ENCODE measurements at places on chromosomes 4 and X.

DNA sequence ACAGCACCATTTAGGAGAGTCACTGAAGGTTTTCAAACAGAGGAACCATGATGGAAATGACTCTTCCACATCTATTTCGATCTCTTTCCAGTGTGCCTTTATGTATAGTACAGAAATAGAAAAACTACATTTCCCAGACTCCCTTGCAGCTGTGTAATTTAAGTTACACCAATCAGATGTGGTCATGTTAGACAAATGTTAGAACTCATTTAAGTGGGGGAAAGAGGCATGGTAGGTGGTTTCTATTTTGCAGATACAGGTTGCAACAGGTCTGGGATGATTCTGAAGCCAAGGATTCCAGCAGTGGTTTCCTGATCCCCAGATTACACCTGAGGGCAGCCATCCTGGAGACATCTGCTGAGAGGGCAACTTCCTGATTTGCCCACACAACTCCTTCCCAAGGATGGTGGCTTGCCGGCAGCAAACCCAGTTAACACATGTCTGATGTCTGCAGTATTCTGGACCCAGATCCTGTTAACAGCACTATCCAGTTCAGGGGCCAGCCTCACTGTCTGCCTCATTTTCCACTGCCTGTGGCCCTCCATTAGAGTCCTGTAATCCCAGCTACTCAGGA, 38.7 kb upstream of the PDK3 start:
- H3K27ac ChIP-seq, result no peak overlapping the region
- no peaks in the 10 kb centered on the region for H3K4me1 ChIP-seq
- no peaks in the 10 kb centered on the region for H3K36me3 ChIP-seq
- no peak overlapping the region for H3K4me3 ChIP-seq

GRCh38 chrX:35456891-35457290, 341.3 kb upstream of the MAGEB16 start:
- H3K27ac ChIP-seq, result no peak overlapping the region
- H3K27me3 ChIP-seq, result no peaks in the 10 kb centered on the region
- H3K4me1 ChIP-seq, result no peaks in the 10 kb centered on the region
- no peak for DNase-seq
- H3K36me3 ChIP-seq, result no peaks in the 10 kb centered on the region
- H3K4me3 ChIP-seq, result no peak overlapping the region

DNA sequence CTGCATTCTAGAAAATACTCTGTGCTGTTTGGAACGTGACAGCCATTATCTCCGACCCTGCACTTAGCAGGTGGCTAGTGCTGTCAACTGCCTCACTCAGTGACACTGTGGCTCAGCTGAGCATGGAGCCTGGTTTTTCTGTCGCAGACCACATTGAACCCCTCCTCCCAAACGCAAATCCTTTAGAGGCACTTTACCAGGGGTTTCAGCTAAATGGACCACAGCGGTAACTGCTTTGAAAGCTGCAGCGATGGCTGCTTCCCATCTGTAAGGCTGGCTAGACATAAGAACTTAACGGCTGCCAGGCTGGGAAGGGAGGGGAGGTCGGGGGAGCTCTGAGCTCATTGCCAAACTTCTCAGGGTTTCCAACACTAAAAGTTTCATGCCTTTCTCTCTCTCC, 8.1 kb downstream of the SLC34A2 start:
- no peak overlapping the region for H3K27ac ChIP-seq
- no peak overlapping the region for H3K4me3 ChIP-seq
- no peaks in the 10 kb centered on the region for H3K4me1 ChIP-seq

GRCh38 chr4:187656959-187657358, 338.6 kb upstream of the ZFP42 start:
- DNase-seq, result no peak
- H3K4me3 ChIP-seq, result no peak overlapping the region
- H3K27me3 ChIP-seq, result no peaks in the 10 kb centered on the region
- H3K27ac ChIP-seq, result no peak overlapping the region
- H3K36me3 ChIP-seq, result peaks cover 3% of the 10 kb centered on the region
- no peaks in the 10 kb centered on the region for H3K4me1 ChIP-seq

GRCh38 chrX:134631426-134632346, 26.6 kb downstream of the PLAC1 start:
- no peaks in the 10 kb centered on the region for H3K36me3 ChIP-seq
- no peak for DNase-seq
- H3K27ac ChIP-seq, result no peak overlapping the region

- peaks cover 1% of the 10 kb centered on the region for H3K4me1 ChIP-seq
- H3K4me3 ChIP-seq, result no peak overlapping the region
- DNase-seq, result no peak
- H3K36me3 ChIP-seq, result no peaks in the 10 kb centered on the region
Observed at GRCh38 chr4:89486042-89486441, 178.4 kb upstream of the GPRIN3 start.

- H3K4me3 ChIP-seq, result no peak within 1 kb of the TSS
- no peaks in the 10 kb centered on the region for H3K36me3 ChIP-seq
- no peak within 1 kb of the TSS for H3K27ac ChIP-seq
- DNase-seq, result no peak
- H3K4me1 ChIP-seq, result no peaks in the 10 kb centered on the region
Observed at GRCh38 chrX:55264816-55265215, at the start of gene PAGE3. PAGE3 (minus strand) TSS chrX:55264916; CDS start chrX:55263903, 1,013 bp downstream.

DNA sequence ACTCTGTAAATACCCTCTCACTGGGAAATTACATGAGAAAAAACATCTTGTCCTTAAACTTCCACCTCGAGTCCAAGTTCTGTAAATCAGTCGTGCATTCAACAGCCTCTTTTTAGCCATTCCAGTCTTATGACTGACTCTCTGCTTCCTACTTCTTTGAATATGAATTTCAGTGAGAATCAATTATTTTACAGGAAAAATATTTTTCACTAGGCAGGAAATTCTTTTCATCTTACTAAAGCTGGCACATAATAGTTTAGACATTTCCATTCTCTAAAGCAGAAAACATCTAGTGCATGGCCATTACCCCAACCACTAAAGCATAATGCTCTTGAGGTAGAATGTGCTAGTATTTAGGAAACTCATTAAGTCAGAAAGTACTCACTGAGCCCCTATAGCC, 565.7 kb upstream of the FAT1 start:
- H3K4me3 ChIP-seq, result no peak overlapping the region
- H3K27ac ChIP-seq, result no peak overlapping the region
- no peaks in the 10 kb centered on the region for H3K36me3 ChIP-seq
- no peaks in the 10 kb centered on the region for H3K27me3 ChIP-seq
- H3K4me1 ChIP-seq, result no peaks in the 10 kb centered on the region
- DNase-seq, result no peak

GRCh38 chr4:188824553-188824952, 685.3 kb downstream of the TRIML1 start:
- no peak for DNase-seq
- H3K4me3 ChIP-seq, result no peak overlapping the region
- H3K27me3 ChIP-seq, result no peaks in the 10 kb centered on the region

- H3K27me3 ChIP-seq, result no peaks in the 10 kb centered on the region
- no peak overlapping the region for H3K4me3 ChIP-seq
- DNase-seq, result no peak
- H3K36me3 ChIP-seq, result no peaks in the 10 kb centered on the region
Observed at GRCh38 chr4:124640022-124640730, 72.4 kb downstream of the ANKRD50 start.

DNA sequence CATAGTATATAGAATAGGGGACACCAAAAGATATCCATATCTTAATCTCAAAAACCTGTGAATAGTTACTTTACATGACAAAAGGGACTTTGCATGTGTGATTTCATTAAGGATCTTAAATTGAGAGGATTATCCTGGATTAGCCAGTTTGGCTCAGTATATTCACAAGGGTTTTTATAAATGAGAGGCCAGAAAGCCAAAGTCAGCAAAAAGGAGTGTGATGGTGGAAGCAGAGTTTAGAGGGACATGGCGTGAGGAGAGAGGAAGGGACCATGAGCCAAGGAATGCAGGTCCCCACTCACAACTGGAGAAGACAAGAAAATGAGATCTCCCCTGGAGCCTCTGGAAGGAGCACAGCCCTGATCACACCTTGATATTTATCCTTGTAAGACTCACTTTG, 648.5 kb upstream of the LCORL start:
- no peaks in the 10 kb centered on the region for H3K27me3 ChIP-seq
- H3K4me1 ChIP-seq, result no peaks in the 10 kb centered on the region
- no peak overlapping the region for H3K27ac ChIP-seq
- H3K4me3 ChIP-seq, result no peak overlapping the region
- no peak for DNase-seq
- no peaks in the 10 kb centered on the region for H3K36me3 ChIP-seq

- DNase-seq, result no peak
- no peak overlapping the region for H3K4me3 ChIP-seq
- no peaks in the 10 kb centered on the region for H3K36me3 ChIP-seq
- H3K27me3 ChIP-seq, result no peaks in the 10 kb centered on the region
- H3K4me1 ChIP-seq, result no peaks in the 10 kb centered on the region
Observed at GRCh38 chrX:100477467-100477866, 67.4 kb upstream of the PCDH19 start.

- H3K36me3 ChIP-seq, result no peaks in the 10 kb centered on the region
- H3K4me3 ChIP-seq, result no peak overlapping the region
- no peak for DNase-seq
- peaks cover 30% of the 10 kb centered on the region for H3K27me3 ChIP-seq
- peaks cover 6% of the 10 kb centered on the region for H3K4me1 ChIP-seq
Observed at GRCh38 chrX:125203365-125203736, 116.3 kb upstream of the TEX13C start.

DNA sequence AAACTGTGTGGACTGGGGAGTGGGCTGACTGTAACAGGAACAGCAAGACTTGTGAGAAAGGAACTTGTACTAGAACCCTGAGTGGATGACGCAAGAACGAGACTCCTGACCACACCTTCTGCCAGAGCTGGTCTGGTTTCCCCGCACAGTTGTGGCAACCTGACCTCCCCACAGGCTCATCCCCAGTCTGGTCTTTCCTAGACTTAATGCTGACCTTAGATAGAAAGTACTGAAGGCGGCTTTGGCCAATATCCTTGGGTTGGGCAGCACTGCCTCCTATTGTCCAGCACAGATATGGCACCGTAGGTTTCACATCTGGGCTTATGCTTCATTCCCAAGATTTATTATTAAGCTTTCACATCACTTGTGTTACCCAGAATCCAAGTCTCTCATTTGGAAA, 137.8 kb upstream of the FRG1 start:
- DNase-seq, result no peak
- H3K27me3 ChIP-seq, result no peaks in the 10 kb centered on the region
- H3K4me1 ChIP-seq, result no peaks in the 10 kb centered on the region
- H3K36me3 ChIP-seq, result peaks cover 3% of the 10 kb centered on the region
- H3K27ac ChIP-seq, result no peak overlapping the region
- H3K4me3 ChIP-seq, result no peak overlapping the region

DNA sequence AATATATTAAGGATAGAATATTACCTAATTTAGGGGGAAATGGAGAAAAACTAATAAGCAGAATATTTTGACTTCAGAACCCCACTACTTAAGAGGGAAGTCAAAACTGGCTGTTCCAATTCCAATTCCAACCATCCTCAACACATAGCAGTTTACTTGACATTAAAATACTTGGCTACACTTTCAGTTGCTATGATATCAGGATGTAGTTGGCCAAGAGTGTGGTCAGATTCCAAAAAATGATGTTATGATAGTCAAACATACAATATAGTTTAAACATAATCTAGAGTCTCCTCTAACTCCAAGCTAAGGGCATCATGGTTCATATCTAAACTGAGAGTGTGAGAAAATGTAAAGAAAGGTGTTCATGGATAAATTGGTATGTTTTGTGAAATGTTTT, 16.5 kb upstream of the SMIM14 start:
- H3K36me3 ChIP-seq, result no peaks in the 10 kb centered on the region
- no peak overlapping the region for H3K4me3 ChIP-seq
- peaks cover 24% of the 10 kb centered on the region for H3K4me1 ChIP-seq
- no peaks in the 10 kb centered on the region for H3K27me3 ChIP-seq
- DNase-seq, result no peak

- H3K27ac ChIP-seq, result no peak overlapping the region
- peaks cover 18% of the 10 kb centered on the region for H3K27me3 ChIP-seq
- H3K36me3 ChIP-seq, result no peaks in the 10 kb centered on the region
- DNase-seq, result no peak
Observed at GRCh38 chr4:74418063-74418670, 26.8 kb upstream of the AREG start.

DNA sequence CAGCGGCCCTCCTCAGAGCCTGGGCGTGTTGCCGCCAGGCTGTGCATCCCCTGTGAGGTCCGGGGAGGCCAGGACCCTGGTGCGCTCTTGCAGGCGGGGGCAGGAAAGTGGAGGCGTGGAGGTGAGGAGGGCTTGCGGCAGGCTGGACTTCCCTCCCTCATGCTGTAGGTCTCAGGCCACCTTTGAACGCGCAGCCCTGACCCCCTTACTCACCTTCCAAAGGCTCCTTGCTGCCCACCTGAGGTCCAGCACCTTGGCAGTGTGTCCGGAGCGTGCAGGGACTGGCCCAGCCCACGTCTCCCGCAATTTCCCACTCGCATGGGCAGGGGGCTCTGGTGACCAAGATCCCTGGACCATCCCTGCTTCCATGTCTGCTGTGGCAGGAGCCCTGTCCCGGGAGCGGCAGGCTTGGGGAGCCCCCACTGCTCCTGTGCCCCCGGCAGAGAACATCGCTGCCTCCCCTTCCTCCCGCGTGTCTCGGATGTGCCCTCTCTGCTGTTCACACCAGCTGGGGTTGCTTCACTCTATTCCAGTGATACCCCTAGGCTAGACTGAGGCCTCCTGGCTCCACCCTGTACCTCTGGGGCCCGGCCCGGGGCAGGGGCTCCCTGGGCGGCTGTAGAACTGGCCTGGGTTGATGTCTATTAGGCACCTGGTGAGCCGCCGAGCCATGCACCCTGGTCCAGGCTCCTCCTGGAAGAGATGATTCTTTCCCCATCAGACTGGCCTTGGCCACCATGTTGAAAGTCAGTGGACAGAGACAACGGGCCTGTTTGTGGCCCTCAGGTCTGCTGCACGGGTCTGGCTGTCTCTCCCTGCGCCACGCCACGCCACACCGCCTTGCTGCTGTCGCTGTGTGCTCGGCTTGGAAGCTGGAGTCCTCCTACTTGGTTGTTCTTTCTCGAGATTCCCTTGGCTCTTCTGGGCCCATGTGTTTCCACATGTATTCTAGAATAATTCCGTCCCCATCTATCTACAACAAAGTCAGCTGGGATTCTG, 95.4 kb upstream of the ADRA2C start:
- peaks cover 4% of the 10 kb centered on the region for H3K4me1 ChIP-seq
- DNase-seq, result no peak
- no peak overlapping the region for H3K27ac ChIP-seq
- H3K4me3 ChIP-seq, result no peak overlapping the region
- H3K27me3 ChIP-seq, result peaks cover 20% of the 10 kb centered on the region

- no peak overlapping the region for H3K27ac ChIP-seq
- DNase-seq, result no peak
- no peak overlapping the region for H3K4me3 ChIP-seq
- no peaks in the 10 kb centered on the region for H3K4me1 ChIP-seq
Observed at GRCh38 chr4:186170966-186171365, 20.4 kb upstream of the CYP4V2 start.

- no peak overlapping the region for H3K27ac ChIP-seq
- H3K4me1 ChIP-seq, result peaks cover 2% of the 10 kb centered on the region
- no peak overlapping the region for H3K4me3 ChIP-seq
- H3K36me3 ChIP-seq, result no peaks in the 10 kb centered on the region
- peaks cover 9% of the 10 kb centered on the region for H3K27me3 ChIP-seq
Observed at GRCh38 chr4:76526585-76526990, 91.6 kb downstream of the SHROOM3 start.

- H3K4me3 ChIP-seq, result no peak overlapping the region
- no peaks in the 10 kb centered on the region for H3K36me3 ChIP-seq
- no peak overlapping the region for H3K27ac ChIP-seq
- H3K4me1 ChIP-seq, result no peaks in the 10 kb centered on the region
- peaks cover 15% of the 10 kb centered on the region for H3K27me3 ChIP-seq
Observed at GRCh38 chr4:40972722-40973121, 223.0 kb downstream of the NSUN7 start.

- H3K27ac ChIP-seq, result no peak overlapping the region
- no peak for DNase-seq
- no peaks in the 10 kb centered on the region for H3K36me3 ChIP-seq
- H3K4me3 ChIP-seq, result no peak overlapping the region
- H3K4me1 ChIP-seq, result no peaks in the 10 kb centered on the region
Observed at GRCh38 chr4:73676861-73677323, 56.7 kb upstream of the RASSF6 start.
